ENCODE measurements at places on chromosomes 2 and 18. TPM values are rescaled to one million over a fixed set of nuclear protein-coding genes. Genes with fewer than 3 reads are reported as not detected.

Gene TOGARAM2
- total RNA-seq = 4.3 TPM

Gene INO80B
- total RNA-seq = 26.2 TPM

Gene MBOAT2
- 4.4 TPM for total RNA-seq

Gene L3MBTL4
- total RNA-seq = 0.10 TPM

Gene CPS1
- 1.5 TPM for total RNA-seq

Gene DNAJC5G
- total RNA-seq = not detected

Gene LRATD1
- not detected for total RNA-seq

Gene DSEL
- total RNA-seq = 0.39 TPM

Gene TGFA
- 0.19 TPM for total RNA-seq

Gene CD226
- total RNA-seq = 42.4 TPM

Gene RNU2-63P
- total RNA-seq = 43.6 TPM

Gene DYSF
- 0.30 TPM for total RNA-seq

Gene STON1
- total RNA-seq = 0.27 TPM

Gene BCL2L11
- 11.0 TPM for total RNA-seq

Gene CAB39
- 104 TPM for total RNA-seq

Gene TMBIM1
- total RNA-seq = 47.5 TPM

Gene ST8SIA3
- total RNA-seq = not detected

Gene PLEK
- 0.88 TPM for total RNA-seq

Gene PROM2
- 1.9 TPM for total RNA-seq

Gene NMUR1
- not detected for total RNA-seq

Gene BCL2
- 83.5 TPM for total RNA-seq

Gene NLRC4
- 0.08 TPM for total RNA-seq

Gene MOCOS
- 0.36 TPM for total RNA-seq

Gene POTEJ
- not detected for total RNA-seq

Gene C1GALT1C1L
- not detected for total RNA-seq

Gene SMAD2
- 146 TPM for total RNA-seq

Gene RFTN2
- not detected for total RNA-seq

Gene UGT1A8
- not detected for total RNA-seq

Gene COL6A3
- total RNA-seq = 13.6 TPM

Gene CNTNAP5
- total RNA-seq = not detected

Gene UGT1A5
- total RNA-seq = not detected

Gene RGPD3
- 0.48 TPM for total RNA-seq

Gene CCDC148
- total RNA-seq = 0.08 TPM

Gene SPC25
- 28.5 TPM for total RNA-seq

Gene KCNJ3
- total RNA-seq = not detected

Gene COL3A1
- 0.16 TPM for total RNA-seq

Gene LYG2
- total RNA-seq = not detected

Gene MYO5B
- total RNA-seq = 0.27 TPM

Gene DCDC2C
- total RNA-seq = not detected

Gene MYL1
- total RNA-seq = not detected

Gene PLCD4
- total RNA-seq = 0.36 TPM

Gene SYT4
- not detected for total RNA-seq

Gene SULT1C4
- not detected for total RNA-seq

Gene C2orf72
- total RNA-seq = 0.18 TPM

Gene SKOR2
- not detected for total RNA-seq

Gene SKA1
- total RNA-seq = 34.6 TPM

Gene ABCB11
- total RNA-seq = not detected

Gene LHCGR
- not detected for total RNA-seq

Gene LRPPRC
- total RNA-seq = 188 TPM

Gene SH3RF3
- total RNA-seq = 1.7 TPM

Gene MAIP1
- 29.6 TPM for total RNA-seq
